C1 segment of cervical spinal cord (tissue), 14 donors: ENCODE measurements at places on chromosomes 7 and 10.
A peak's percentile ranks its signal among the peaks of the same experiment; 100 is the strongest.

DNA sequence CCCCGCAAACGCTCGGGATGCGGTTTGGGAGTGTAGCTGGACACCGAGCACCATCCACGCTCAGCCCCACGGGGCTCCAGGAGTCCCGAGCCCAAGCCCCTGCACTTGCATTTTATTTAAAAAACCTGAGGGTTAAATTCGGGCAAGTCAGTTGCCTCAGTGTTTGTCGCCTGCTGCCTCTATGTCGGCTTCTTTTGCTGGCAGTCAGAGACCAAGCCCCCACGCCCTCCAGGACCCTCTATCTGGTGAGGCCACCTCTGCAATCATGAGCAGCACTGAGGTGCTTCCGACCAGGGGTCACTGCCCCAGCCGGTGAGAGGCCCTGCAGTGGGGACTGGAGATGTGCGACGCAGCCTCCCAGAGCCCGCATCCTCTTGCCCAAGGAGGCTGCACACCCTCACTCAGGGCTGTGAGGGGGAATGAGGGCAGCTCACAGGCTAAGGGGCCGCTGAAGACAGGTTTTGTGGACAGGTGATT is 13.3 kb upstream of the ZNF273 start:
- DNase-seq = peak; percentile 60

GRCh38 chr7:64947252-64948000 is 43.4 kb downstream of the ZNF117 start:
- DNase-seq = no peak

GRCh38 chr7:97835296-97836138 is 36.7 kb downstream of the ASNS start:
- no peak for DNase-seq

DNA sequence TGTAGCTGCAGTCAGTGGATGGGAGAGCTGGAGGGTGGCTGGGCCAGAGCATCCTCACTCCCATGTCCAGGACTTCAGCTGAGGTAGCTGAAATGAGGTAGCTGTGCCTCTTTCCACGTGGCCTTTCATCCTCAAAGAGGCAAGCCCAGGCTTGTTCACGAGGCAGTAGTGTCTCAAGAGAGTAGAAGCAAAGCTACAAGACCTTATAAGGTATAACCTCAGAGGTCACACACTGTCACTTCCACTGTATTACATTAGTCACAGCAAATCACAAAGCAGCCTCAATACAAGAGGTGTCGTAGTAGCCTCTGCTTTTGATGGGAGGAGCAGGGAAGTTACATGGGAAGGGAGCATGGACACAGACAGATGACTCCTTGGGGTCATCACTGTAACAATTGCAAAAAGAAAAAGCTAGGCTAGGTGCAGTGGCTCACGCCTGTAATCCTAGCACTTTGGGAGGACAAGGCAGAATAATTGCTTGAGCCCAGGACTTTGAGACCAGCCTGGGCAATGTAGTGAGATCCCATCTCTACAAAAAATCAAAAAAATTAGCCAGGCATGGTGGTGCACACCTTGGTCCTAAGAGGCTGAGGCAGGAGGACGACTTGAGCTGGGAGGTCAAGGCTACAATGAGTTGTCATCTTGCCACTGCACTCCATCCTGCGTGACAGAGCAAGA is 97.5 kb downstream of the SKIDA1 start:
- no peak for DNase-seq

GRCh38 chr7:130369831-130370550 is 10.3 kb upstream of the CPA1 start:
- no peak for DNase-seq
